ENCODE measurements at places on chromosomes 11 and 22.

GRCh38 chr11:108983636-108984420 is 319.0 kb downstream of the DDX10 start:
- no peak for DNase-seq

- no peak for DNase-seq
These were observed 102.1 kb downstream of the CD44 start for GRCh38 chr11:35241083-35241482.

DNA sequence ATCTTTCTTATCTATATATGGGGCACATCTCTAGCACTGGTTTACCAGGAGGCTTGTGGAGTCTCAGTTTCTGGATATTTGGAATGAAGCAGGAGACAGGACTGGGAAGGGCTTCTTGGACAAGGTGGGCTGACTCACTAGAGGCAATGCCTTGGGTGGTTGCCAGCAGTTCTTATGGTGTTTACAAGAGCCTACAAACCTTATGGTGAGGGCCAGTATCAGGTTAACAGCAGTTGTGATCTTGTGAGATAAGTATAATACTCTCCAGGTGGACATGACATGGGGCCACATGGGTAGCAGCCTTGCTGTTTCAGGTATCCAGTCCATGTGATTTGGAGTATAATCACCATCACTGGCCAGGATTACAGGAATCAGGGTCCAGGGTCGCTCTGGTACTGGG is 10.2 kb downstream of the FUT4 start:
- DNase-seq, result no peak

GRCh38 chr11:105867742-105868141 is 154.3 kb downstream of the MSANTD4 start:
- no peak for DNase-seq

DNA sequence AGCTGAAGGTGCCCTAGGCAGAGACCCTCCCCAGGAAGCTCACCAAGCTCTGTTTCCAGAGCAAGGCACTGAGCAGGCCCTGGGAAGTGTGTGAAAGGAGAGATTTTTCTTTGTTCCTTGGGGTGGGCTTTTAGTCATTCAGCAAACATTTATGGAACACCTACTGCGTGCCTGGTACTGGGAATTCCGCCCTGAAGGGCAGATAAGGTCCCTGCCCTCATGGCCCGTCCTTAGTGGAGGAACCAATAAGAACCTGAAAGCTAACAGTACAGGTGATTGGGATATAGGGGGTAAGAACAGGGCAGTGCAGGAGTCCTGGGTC is 3.9 kb downstream of the TMEM134 start:
- no peak for DNase-seq

GRCh38 chr11:73554671-73555320 is 43.1 kb downstream of the FAM168A start:
- DNase-seq, result no peak

DNA sequence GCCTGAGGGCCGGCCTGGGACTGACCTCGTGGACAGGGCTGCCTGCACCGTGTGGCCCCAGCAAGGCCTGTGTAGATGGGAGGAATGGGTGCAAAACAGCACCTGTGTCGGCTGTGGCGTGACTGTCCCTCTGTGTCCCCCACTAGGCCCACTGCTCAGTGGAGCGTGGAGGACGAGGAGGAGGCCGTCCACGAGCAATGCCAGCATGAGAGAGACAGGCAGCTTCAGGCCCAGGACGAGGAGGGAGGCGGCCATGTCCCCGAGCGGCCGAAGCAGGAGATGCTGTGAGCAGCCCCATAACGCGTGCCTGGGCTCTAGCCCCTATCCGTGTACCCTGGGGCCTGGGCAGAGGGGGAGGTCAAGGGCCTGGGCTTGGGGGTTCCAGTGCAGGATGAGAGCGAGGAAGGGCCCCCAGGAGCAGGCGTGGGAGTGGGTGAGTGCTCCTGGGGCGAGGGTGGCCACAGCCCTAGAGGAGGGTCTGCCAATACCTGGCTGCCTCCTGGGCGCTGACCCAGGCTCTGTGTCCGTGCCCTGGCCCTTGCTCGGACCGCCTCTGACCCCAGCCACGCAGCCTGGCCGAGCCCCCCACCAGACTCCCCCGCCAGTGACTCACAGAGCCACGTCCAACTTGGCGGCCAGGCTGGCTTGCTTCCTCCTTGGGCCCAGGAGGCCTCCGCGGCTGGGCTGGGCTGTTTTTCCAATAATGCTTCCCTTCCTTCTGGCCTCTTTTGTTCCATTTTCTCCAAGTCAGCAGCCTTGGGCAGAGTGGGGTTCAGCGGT is 11.6 kb downstream of the PRR33 start:
- no peak for DNase-seq

DNA sequence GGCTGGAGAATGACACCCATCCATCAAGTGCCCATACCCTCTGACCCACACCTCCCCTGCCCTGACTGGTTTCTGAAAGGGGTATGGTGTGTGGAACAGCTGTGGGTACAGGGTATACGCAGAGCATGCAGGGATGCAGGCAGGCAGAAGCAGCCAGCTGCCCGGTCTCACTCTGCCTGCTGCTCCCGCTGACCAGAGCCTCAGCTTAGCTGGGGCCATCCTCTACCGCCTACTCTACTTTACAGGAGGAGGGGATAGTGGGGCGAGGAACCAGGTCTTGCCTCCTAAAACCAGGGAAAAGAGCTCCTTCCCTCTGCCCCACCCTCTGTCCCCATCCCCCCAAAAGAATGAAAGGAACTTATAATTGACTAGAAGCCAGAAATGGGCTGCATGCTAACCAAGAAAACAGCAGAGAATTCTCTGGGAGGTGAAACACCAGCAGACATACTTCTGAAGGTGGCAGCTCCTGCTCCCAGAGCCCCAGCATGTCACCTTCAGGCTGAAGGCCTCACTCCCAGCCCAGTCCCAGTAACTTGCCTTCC is 13.0 kb upstream of the CHRM4 start:
- no peak for DNase-seq

GRCh38 chr22:50017701-50018224 is 5.2 kb upstream of the IL17REL start:
- DNase-seq, result no peak

DNA sequence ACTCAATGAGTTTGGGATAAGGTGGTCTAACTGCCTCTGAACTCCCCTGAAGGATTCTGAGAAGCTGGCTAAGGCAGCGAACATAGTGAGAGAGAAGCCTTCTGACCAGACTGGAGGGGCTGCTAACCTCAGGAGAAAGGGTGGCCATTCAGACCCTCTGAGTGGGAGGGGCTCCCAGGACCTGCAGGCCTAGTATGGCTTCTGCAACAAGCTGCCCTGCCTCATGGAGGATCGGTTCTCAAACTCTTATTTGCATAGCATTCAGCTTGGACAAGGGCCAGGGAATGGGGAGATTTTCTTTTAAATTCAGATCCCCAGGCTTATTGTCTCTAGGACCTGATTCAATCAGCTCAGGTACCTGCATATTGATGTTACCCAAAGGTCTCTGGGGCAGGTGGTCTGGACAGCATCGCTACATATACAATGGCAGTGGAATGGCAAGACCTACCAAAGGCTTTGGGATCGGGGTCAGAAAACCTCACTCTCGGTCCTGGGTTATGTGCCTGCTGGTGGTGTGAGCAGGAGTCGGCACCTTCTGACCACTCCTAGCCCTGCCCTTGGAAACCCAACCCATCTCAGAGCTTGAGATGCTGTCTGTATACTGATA is 599.1 kb downstream of the BRD1 start:
- DNase-seq, result no peak

GRCh38 chr11:100777103-100777502 is 90.0 kb downstream of the ARHGAP42 start:
- no peak for DNase-seq
